ENCODE measurements at places on chromosomes 12 and 14. TPM values are rescaled to one million over a fixed set of nuclear protein-coding genes. Genes with fewer than 3 reads are reported as not detected.

KRT86 gene
- total RNA-seq = 45.1 TPM

CDC42BPB gene
- total RNA-seq = 91.1 TPM

DNA sequence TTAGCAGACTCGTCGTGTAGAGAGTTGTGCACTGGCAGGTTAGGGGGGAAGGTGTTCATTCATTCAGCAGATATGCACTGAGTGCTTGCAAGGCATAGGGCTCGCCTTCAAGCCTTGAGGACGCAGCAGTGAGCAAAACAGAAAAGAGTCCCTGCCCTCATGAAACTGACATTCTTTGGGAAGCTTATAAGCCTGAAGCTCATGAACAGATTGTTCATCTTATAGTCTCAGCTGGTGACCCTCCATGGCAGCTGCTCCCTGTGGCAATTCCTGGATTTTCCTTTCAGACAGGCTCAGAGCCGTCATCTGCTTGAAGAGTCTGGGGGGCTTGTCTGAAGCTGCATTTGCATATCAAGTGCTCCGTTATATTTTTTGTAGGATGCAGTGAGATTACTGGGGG, 148.4 kb downstream of the PRKCH start:
- H3K4me1 ChIP-seq = peaks cover 55% of the 10 kb centered on the region
- H3K27ac ChIP-seq = peak overlapping the region; percentile 77
- H3K27me3 ChIP-seq = no peaks in the 10 kb centered on the region
- H3K4me3 ChIP-seq = no peak overlapping the region

GRCh38 chr14:76842414-76842813, 16.2 kb downstream of the LRRC74A start:
- peaks cover 34% of the 10 kb centered on the region for H3K27me3 ChIP-seq
- H3K36me3 ChIP-seq = no peaks in the 10 kb centered on the region
- H3K27ac ChIP-seq = no peak overlapping the region
- no peak for DNase-seq

DNA sequence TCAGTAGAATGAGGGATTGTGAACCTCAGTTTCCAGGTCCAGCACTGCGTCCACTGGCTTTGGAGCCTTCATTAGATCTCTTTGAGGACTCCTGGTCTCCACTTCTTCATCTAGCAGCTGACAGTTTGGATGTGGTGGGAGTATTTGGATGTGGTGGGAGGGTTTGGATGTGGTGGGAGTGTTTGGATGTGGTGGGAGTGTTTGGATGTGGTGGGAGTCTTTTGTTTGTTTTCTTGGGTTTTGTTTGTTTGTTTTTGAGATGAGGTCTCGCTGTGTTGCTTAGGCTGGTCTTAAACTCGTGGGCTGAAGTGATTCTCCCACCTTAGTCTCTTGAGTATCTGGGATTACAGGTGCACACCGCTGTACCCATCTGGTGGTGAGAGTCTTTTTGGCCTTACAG, 64.7 kb downstream of the IFT43 start:
- DNase-seq = no peak
- no peak overlapping the region for H3K27ac ChIP-seq
- no peaks in the 10 kb centered on the region for H3K4me1 ChIP-seq
- H3K36me3 ChIP-seq = peaks cover 9% of the 10 kb centered on the region

Measured in MCF 10A (cell line).